ENCODE measurements at places on chromosomes 2 and 18.

- DNase-seq, result no peak
Measured at GRCh38 chr2:68906716-68907115, 35.5 kb upstream of the BMP10 start.

GRCh38 chr2:210611466-210611865 lies 55.1 kb downstream of the CPS1 start:
- no peak for DNase-seq

GRCh38 chr18:47677952-47678351 lies 252.5 kb downstream of the SMAD2 start:
- no peak for DNase-seq

GRCh38 chr18:13124411-13124810 lies 94.1 kb upstream of the LDLRAD4 start:
- no peak for DNase-seq

GRCh38 chr2:19982268-19982667 lies 7.6 kb downstream of the WDR35 start:
- DNase-seq, result no peak

Data from NCI-H2029 (cell line).